ENCODE measurements at places on chromosomes 2 and 18.

- no peaks in the 10 kb centered on the region for H3K27me3 ChIP-seq
- peak overlapping the region; percentile 57 for H3K27ac ChIP-seq
- no peak for DNase-seq
- H3K4me3 ChIP-seq: no peak overlapping the region
- H3K4me1 ChIP-seq: peaks cover 18% of the 10 kb centered on the region
- no peaks in the 10 kb centered on the region for H3K36me3 ChIP-seq
These were observed 141.9 kb upstream of the ID2 start for GRCh38 chr2:8539743-8540551.

GRCh38 chr2:31893094-31893493 lies 117.7 kb downstream of the MEMO1 start:
- no peak overlapping the region for H3K27ac ChIP-seq
- H3K27me3 ChIP-seq: no peaks in the 10 kb centered on the region
- H3K36me3 ChIP-seq: peaks cover 28% of the 10 kb centered on the region
- DNase-seq: no peak

DNA sequence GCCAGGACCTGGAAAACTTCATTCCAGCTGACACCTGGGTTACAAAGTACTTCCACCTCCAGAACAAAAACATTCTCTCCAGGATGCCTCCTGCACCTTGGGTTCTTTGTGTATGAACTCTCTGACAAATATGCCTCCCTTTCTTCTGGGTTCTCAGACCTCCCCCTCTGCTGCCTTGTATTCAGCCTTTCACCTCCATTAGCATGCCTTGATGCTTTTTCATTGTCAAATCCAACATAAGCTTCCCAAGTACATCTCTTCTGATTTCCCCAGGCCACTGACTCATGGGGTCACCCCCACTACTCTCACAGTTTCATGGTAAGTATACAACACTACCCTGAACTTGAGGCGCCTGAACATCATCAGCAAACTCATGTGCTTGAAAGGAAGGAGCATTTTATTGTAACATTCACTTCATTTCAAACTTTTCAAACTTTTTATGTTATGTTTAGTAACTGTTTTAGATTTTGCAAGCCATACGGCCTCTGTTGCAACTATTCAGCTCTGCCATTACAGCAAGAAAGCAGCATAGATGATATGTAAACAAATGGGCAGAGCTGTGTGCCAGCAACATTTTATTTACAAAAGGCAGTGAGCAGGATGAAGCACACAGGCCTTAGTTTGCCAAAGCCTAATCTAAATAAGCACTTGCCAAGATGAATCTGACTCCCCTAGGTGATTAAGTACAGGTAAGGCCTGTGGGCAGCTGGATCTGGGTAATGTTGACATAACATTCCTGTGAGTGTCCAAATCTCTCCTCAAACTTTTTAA lies 32.5 kb upstream of the MRPS9 start:
- no peak overlapping the region for H3K4me3 ChIP-seq
- H3K27me3 ChIP-seq: no peaks in the 10 kb centered on the region
- no peak overlapping the region for H3K27ac ChIP-seq
- peaks cover 5% of the 10 kb centered on the region for H3K4me1 ChIP-seq
- DNase-seq: no peak

DNA sequence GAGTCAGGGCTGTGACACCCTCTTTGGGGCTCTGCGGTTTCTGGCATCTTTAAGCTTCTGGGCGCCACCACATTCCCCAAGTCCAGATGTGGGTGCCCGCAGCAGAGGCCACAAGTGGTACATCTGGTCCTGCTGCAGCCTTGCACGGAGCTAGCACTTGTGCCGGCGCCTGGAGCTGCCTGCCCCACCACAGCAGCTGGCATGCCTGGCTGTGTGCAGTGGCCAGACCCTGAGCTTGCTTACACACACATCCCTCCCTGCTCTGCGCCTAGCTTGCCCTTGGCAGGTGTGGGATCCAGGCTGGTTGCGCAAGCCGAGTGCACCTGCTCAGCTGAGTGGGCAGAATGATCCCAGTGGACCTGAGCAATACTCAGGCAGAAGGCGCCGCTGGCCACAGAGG lies 27.3 kb downstream of the SLC4A10 start:
- H3K27me3 ChIP-seq: peaks cover 12% of the 10 kb centered on the region
- H3K4me1 ChIP-seq: no peaks in the 10 kb centered on the region
- H3K27ac ChIP-seq: no peak overlapping the region
- H3K4me3 ChIP-seq: no peak overlapping the region
- H3K36me3 ChIP-seq: no peaks in the 10 kb centered on the region
- no peak for DNase-seq

DNA sequence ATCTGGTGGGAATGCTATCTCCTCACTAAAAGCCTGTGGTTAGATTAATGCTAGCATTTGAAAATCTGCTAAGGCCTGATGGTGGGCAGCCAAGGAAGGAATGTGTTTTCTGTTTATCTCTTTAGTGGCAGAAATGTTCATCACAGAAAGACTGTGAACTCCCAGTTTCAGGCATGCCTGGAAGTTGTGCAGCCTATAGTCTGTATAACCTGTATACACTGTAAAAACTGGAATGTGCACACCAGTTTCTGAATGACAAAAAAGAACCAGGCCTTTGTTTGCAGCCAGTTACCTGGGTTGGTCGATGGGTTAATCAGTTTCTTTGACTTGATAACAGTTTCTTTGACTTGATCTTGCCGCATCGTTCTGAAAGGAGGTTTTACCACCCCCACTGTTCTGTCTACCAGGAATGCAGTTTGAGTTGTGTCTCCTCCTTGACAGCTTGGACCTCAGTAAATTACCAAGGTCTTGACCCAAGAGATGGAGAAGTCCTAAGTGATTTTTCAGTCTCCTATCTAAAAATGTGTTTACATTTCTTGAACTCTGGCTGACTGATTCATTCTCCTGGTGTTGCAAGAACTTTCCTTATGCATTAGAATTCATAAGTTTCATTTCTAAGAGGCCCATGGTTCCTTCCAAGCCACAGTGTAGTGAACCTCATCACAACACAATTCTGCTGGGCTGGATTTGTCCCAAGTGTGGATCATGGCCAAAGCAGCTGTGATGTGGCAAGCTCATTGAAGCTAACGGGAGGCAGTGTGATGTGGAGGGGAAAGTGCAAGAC lies 62.2 kb downstream of the KIAA2012 start:
- no peak overlapping the region for H3K27ac ChIP-seq
- no peaks in the 10 kb centered on the region for H3K36me3 ChIP-seq
- H3K4me1 ChIP-seq: peaks cover 6% of the 10 kb centered on the region
- no peak overlapping the region for H3K4me3 ChIP-seq
- H3K27me3 ChIP-seq: no peaks in the 10 kb centered on the region
- no peak for DNase-seq

- H3K4me3 ChIP-seq: no peak overlapping the region
- no peak for DNase-seq
- H3K27ac ChIP-seq: no peak overlapping the region
- H3K4me1 ChIP-seq: no peaks in the 10 kb centered on the region
These were observed 567.2 kb downstream of the SATB2 start for GRCh38 chr2:198890490-198890889.

DNA sequence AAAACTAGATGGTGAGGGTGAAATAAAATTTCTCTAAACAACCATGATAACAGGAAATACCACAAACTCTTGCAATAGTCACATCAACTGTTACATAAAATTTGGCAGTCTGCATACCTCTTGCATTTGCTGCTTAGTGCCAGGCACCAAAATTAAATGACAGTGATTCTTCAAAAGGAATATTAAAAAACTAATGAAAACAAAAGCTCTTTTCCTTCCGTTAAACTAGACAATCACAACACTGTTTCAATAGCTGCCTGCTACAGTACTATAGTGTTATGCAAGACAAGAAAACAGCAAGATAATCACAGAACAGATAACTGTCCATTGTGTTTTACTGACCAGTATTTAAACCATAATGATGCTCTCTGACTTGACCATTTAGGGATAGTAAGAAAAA lies 239.0 kb upstream of the SMAD7 start:
- H3K4me3 ChIP-seq: peak overlapping the region; percentile 2
- H3K27ac ChIP-seq: peak overlapping the region; percentile 54
- DNase-seq: no peak
- H3K27me3 ChIP-seq: no peaks in the 10 kb centered on the region
- no peaks in the 10 kb centered on the region for H3K36me3 ChIP-seq

GRCh38 chr2:184927040-184927439 lies 328.7 kb downstream of the ZNF804A start:
- DNase-seq: no peak
- H3K27me3 ChIP-seq: no peaks in the 10 kb centered on the region
- no peaks in the 10 kb centered on the region for H3K4me1 ChIP-seq

DNA sequence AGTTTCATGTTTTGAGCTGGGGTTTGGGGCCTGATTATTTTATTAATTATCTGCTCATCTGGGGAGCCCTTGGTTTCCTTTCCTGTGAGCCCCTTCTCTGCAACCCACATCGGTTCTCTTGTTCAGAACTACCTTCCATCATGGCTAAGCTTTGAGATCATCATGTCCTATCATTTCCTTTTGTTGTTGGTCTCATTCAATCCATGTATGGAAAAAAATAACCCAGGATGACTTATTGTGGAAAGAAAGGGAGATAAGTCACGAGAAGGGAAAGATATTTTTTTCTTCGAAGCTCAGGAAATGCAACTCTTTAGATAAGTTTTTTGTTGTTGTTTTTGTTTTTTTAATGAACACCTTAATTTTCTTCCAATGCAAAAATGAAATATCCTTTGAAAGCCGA lies 43.7 kb downstream of the EHD3 start:
- H3K27ac ChIP-seq: no peak overlapping the region
- H3K4me3 ChIP-seq: no peak overlapping the region
- peaks cover 4% of the 10 kb centered on the region for H3K4me1 ChIP-seq
- no peak for DNase-seq
- H3K36me3 ChIP-seq: no peaks in the 10 kb centered on the region
- no peaks in the 10 kb centered on the region for H3K27me3 ChIP-seq

GRCh38 chr2:239710953-239711861 lies 310.4 kb upstream of the HDAC4 start:
- no peak overlapping the region for H3K4me3 ChIP-seq
- H3K27ac ChIP-seq: no peak overlapping the region
- H3K4me1 ChIP-seq: peaks cover 19% of the 10 kb centered on the region
